ENCODE measurements at places on chromosomes 2 and 18.

DNA sequence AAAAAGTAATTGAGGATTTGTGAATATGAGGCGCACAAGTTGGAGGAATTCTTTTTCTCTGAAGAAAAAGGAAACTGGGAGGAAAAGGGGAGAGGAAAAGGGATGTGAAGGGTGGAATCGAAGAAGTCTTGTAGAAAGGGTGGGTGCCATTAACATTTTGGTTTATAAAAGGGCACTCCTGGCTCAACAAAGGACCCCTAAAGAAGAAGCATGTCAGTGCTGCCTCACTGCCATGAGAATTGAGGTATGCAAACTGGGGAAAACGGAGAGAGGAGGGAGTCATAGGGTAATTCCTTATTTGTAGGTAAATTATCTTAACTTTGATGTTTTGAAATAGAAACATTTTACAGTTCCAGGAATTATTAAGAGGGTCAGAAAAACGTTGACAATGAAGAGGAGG lies 207.2 kb downstream of the NAPG start:
- no peak for DNase-seq

- no peak for DNase-seq
Observed at GRCh38 chr2:228072669-228073068, 108.8 kb downstream of the SPHKAP start.

GRCh38 chr2:71804281-71804751 lies 343.3 kb downstream of the CYP26B1 start:
- no peak for DNase-seq

DNA sequence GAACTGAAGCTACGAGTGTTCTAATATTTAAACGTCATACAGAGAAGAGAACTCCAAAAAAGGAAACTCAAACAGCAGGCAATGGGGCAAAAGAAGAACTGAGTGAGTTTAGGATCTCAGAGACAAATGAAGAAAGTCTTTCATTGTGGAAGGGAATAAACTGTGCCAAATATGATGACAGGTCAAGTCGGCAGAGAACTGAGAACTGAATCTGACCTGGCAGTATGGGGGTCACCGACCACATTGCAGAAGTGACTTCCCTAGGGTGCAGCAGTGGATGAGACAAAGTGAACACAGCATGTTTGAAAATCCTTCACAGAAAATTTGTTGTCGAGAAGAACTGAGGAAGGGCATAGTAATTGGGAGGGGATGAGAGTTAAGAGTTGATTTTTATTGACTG lies 55.9 kb downstream of the TTC21B start:
- no peak for DNase-seq

DNA sequence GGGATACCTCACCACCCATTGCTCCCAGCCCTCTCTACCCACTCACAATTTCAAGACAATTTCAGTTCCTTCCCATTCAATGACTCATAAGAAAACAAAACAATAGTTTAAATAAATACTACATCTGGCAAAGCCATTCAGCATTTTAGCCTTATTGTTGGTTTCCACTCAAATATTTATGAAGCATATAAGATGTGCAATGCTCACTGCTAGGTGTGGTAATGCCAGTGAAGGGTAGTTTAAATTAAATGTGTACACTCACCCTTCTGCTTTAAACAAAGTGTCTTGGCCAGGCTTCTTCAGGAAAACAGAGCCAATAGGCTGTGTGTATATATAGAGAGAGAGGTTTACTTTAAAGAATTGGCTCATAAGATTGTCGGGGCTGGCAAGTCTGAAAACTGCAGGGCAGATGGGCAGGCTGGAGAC lies 37.0 kb downstream of the INO80C start:
- no peak for DNase-seq

GRCh38 chr2:239693330-239693729 lies 292.5 kb upstream of the HDAC4 start:
- no peak for DNase-seq

DNA sequence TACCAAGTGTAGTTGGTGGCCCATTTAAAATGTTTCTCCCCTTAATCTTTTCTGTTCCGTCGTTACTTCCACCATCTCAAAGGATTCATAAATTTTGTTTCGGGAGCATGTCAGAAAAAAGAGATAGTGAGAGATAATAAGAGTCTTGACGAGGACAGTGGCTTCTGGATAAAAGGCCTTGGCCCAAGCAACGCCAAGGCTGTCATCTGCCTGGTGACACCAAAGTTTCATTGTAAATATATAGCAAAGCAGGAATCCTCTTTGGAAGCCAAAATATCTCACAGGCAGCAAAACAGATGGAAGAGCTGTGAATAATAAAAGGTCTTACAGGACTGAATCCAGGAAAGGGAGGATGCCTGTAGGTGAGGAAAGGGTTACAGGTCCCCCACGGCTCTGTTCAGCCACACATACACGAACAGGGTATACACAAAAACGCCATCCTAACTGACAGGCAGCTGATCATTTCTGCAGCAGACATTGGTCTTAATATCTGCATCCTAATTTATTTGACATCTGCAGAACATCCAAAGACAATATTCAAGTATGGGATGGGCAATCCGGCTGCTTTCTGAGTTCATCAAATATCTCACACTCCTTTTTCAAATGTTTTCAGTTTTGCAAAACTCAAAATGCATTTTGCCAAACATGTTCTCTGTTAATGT lies 382.8 kb downstream of the OSR1 start:
- DNase-seq = no peak

- DNase-seq = no peak
Observed at GRCh38 chr2:241199897-241200821, 11.7 kb downstream of the ANO7 start.

GRCh38 chr18:46148810-46149209 lies 44.6 kb downstream of the HAUS1 start:
- no peak for DNase-seq

GRCh38 chr2:146764301-146764700 lies 1080.5 kb upstream of the ACVR2A start:
- no peak for DNase-seq

DNA sequence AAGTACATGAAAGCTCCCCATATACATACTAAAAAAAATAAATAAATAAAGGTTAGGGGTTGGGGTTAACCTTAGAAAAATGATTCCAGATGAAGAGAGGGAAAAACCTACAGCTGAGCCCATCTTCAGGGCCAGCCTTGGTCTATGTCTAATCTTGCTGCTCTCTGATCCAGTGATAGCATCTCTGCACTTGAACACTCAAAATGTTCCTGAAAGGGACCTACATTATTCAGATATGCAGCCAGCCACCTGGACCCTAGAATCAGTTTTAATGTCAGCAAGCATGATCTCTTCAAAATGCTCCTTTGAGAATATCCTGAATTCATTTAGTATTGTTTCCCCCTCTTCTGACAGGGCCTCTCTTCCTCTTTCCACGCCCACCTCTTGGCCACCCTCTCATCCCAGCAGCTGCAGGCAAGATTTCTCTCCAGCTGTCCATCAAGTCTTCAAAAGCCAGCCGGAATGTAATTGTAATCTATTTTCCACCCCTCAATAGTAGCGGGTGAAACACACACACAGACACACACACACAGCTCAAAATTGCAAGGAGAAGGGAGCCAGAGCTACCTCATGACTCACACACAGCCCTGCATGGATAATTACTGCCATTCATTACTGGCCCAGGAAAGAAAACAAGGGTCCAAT lies 135.5 kb downstream of the MYO3B start:
- DNase-seq = no peak
